ENCODE measurements at places on chromosomes 11 and 22.
A peak's percentile ranks its signal among the peaks of the same experiment; 100 is the strongest.

DNA sequence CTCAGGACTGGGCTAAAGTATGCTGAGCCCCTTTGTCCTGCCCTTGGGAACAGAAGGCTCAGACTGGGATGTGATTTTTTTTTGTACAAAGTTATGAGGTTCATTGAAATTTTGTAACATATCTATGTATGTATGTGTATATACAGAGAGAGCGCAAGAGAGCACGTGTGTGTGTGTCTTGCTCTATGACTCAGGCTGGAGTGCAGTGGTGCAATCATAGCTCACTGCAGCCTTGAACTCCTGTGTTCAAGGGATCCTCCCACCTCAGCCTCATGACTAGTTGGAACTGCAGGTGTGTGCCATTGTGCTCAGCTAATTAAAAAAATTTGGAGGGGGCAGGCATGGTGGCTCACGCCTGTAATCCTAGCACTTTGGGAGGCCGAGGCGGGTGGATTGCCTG lies 5.7 kb downstream of the TMEM25 start:
- H3K27me3 ChIP-seq, result no peaks in the 10 kb centered on the region
- DNase-seq, result no peak
- H3K4me1 ChIP-seq, result peaks cover under 1% of the 10 kb centered on the region
- no peak overlapping the region for H3K27ac ChIP-seq

- H3K27ac ChIP-seq, result no peak overlapping the region
- no peaks in the 10 kb centered on the region for H3K27me3 ChIP-seq
- H3K4me3 ChIP-seq, result no peak overlapping the region
Observed at GRCh38 chr11:112249871-112250610, 10.6 kb downstream of the PLET1 start.

DNA sequence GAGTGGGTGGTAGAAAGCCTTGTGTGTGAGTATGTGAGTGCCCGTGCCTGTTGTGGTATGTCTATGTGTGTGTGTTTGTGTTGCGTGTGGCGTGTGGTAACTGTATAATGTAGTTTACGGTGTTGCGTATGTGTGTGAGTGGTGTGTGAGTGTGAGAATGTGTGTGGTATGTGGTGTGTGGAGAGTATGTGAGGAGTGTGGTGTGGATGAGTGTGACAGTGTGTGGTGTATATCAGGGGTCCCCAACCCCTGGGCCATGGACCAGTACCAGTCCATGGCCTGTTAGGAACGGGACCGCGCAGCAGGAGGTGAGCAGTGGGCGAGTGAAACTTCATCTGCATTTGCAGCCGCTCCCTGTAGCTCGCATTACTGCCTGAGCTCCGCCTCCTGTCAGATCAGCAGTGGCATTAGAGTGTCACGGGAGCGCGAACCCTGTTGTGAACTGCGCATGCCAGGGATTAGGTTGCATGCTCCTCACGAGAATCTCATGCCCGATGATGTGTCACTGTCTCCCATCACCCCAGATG lies 5.7 kb downstream of the UPK3A start:
- H3K4me3 ChIP-seq, result no peak overlapping the region
- H3K36me3 ChIP-seq, result no peaks in the 10 kb centered on the region
- DNase-seq, result no peak
- no peaks in the 10 kb centered on the region for H3K27me3 ChIP-seq

DNA sequence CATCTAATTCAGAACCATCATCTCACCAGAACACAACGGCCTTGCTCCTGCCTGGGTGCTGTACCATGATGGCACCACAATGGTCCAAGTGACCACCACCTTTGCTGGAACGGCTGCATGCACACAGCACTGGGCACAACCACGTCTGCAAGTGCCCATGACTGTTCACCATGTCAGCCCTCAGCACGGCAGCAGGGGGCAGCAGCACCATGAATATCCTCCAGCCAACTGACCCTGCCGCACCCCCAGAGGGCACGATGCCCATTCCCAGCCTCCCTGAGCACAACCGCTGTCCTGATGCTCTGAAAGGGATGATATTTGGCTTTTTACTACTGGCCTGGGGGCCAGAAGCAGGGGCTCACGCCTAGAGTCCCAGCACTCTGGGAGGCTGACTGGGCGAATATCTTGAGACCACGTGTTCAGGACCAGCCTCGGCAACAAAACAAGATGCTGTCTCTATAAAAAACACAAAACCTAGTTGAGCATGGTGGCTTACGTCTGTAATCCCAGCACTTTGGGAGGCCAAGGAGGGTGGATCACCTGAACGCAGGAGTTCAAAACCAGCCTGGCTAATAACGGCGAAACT lies 25.7 kb downstream of the DRD4 start:
- H3K4me1 ChIP-seq, result no peaks in the 10 kb centered on the region
- peak; percentile 12 for DNase-seq
- no peak overlapping the region for H3K27ac ChIP-seq
- H3K27me3 ChIP-seq, result no peaks in the 10 kb centered on the region
- no peak overlapping the region for H3K4me3 ChIP-seq

DNA sequence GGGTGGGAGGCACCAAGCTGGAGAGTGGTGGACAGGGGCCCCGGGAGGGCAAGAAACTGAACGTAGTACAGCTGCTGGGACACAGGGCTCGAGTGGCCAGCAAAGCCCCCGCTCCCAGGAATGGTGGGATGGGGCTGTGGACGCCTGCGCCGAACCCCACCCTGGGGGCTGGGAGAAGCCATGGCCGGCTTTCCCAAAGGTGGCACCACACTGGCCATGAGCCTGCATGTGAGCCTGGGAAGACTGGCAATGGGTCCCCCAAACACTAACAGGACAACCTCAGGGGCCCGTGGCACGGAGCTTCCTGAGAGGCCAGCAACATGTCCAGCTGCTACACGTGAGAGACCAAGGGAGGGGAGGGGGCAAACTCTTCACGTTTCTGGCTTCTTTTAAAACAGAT lies 4.0 kb downstream of the ALG12 start:
- no peak for DNase-seq
- H3K36me3 ChIP-seq, result no peaks in the 10 kb centered on the region
- no peaks in the 10 kb centered on the region for H3K27me3 ChIP-seq
- H3K4me1 ChIP-seq, result peaks cover 14% of the 10 kb centered on the region
- no peak overlapping the region for H3K27ac ChIP-seq

DNA sequence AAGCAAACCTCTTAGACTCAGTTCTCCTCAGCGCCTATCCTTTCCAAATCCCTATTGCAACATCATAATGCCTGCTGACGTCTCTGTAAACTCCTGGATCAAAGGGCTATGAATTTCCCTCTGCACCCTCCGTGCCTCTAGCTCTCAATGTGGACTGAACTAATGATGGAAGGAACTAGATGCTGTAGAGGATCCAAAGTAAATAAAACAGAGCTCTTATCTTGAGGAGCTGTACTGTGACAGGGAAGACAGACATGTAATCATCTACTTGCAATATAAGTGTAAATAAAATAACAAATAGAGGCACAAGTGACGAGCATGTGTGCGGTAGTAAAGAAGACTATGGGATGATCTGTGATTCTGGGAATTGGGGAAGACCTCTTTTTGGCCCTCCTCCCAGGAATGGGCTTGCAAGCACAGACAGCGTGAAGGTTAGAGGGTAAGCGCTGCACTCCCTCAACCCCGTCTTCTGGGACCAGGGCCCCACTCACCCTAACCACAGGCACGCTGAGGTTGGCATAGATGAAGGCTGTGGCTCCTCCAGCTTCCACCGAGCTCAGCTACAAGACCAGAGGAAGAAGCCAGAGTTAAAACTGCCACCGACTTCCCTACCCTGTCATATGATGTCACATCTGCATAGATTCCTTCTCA lies 42.2 kb downstream of the P4HA3 start:
- H3K4me3 ChIP-seq, result no peak overlapping the region
- no peaks in the 10 kb centered on the region for H3K27me3 ChIP-seq
- DNase-seq, result no peak
- no peaks in the 10 kb centered on the region for H3K36me3 ChIP-seq
- H3K27ac ChIP-seq, result no peak overlapping the region

DNA sequence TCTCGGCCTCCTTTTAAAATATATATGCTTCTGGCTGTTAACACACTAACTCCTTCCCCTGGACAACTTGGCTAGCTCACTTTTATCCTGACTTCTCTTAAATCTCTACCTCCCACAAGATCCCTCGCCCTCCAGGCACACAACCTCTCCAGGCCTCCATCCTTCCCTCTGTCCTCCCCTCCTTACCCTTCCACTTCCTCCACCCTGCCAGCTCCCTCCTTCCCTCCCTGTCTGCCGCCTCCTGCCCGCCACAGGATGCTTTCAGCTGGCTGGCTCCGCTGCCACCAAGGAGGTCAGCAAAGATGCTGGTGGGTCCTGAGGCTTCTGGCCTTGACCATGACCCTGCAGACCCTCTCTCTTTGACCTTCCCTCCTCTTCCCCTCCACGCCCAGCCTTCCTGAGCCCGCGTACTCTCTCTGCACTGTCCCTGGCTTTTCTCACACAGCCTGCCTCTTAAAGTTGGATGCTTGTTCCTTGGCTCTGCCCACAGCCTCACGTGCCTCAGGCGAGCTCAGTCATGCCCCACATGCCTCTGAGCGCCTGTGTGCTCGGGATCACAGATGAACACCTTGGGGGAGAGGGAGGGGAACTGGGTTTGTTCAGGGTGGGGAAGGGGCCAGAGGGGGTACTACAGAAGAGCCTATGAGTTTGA lies 6.7 kb downstream of the NFAM1 start:
- H3K27me3 ChIP-seq, result no peaks in the 10 kb centered on the region
- no peak overlapping the region for H3K27ac ChIP-seq
- no peaks in the 10 kb centered on the region for H3K36me3 ChIP-seq
- DNase-seq, result no peak

DNA sequence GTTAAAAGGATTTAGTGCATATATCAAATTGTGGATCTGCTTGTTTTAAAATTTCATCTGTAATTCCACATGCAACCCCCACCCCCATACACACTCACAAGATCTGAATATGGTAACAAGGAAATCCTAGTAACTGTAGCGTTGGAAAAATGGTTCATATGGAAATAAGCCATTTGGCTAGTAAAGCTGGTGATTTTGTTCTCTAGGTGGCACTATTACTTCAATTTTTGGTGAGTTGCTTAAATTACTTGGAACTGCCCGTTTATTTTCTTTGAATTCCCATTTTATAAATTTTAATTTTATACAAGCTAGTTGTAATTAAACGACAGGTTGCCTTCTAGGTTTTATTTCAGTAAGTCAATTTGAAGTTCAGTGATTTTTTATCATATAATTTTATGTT lies 5.3 kb downstream of the BDNF start:
- peaks cover 12% of the 10 kb centered on the region for H3K4me1 ChIP-seq
- H3K36me3 ChIP-seq, result no peaks in the 10 kb centered on the region

DNA sequence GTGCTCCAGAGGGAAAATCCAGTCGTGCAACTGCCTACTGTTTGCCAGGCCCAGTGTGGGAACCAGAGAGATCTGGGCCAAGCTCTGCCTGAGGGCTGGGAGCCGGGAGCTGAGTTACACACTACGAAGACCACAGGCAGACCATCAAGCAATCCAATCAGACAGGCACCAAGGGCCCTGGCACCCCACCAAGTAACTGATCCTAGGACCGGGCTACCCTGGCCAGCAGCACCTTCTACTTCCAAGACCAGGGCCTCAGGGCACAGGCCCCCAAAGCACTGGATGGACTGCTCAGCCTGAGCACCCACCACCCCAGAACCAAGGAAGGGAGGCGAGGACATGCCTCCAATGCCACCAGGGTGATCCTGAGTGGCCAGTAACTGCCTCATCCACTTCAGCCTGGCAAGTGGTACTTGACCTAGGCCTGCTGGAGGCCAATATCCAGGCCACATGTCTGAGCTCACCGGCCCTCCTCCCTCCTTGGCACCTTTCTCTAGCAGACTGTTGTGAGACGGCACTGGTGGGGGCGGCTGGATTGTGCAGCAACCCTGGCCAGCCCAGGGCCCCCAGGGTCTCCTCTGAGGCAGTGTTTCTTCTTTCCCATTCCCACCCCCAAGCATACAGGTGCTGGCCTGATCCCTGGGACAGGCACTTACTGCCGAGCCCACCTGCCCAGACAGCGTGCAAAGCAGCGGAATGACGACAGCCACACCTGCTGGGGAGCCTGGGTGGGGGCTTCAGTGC lies 20.7 kb upstream of the ARFGAP3 start:
- no peaks in the 10 kb centered on the region for H3K4me1 ChIP-seq
- no peak for DNase-seq
- peaks cover 6% of the 10 kb centered on the region for H3K36me3 ChIP-seq
- no peak overlapping the region for H3K27ac ChIP-seq
- no peak overlapping the region for H3K4me3 ChIP-seq
- H3K27me3 ChIP-seq, result no peaks in the 10 kb centered on the region

DNA sequence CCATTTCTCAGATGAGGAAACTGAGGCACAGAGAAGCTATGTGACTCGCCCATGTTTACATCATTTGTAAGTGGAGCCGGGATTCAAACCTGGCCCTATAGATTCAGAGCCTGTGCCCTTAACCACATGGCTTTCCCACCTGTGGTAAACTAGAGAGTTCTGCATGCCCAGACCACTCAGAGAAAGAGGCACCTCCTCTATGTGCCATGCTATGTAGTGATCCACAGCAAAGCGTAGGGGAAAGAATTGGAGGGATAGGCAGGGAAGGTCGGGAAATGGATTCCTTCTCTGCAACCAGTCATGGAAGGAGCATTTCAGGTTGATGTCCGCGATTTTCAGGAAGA lies 15.4 kb upstream of the POU2AF2 start:
- no peak for DNase-seq
- H3K4me3 ChIP-seq, result no peak overlapping the region
- no peaks in the 10 kb centered on the region for H3K27me3 ChIP-seq
- H3K27ac ChIP-seq, result no peak overlapping the region

DNA sequence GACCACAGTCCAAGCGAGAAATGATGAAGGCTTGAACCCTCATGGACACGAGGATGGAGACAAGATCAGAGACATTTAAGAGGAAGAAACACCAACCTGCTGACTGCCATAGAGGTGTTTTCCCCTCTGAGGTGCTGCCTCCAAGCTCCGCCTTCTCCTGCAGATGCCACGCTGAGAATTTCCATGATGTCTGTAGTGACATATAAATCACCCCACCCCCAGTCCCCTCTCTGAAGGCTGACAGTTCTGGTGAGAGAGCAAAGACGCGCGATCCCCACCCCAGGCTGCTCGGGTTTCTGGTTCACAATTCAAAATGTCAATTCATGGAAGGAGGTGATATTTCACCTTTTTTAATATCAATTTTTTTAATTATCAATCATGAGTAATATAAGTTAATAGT lies 28.2 kb downstream of the LRRC32 start:
- no peak for DNase-seq
- no peak overlapping the region for H3K27ac ChIP-seq
- H3K4me3 ChIP-seq, result no peak overlapping the region
- H3K27me3 ChIP-seq, result peaks cover 3% of the 10 kb centered on the region
- H3K36me3 ChIP-seq, result no peaks in the 10 kb centered on the region
- no peaks in the 10 kb centered on the region for H3K4me1 ChIP-seq

GRCh38 chr22:41302021-41302767 lies 869 bp downstream of the ZC3H7B start:
- H3K4me3 ChIP-seq, result peak overlapping the region; percentile 59
- no peak for DNase-seq
- peaks cover 16% of the 10 kb centered on the region for H3K4me1 ChIP-seq
- no peaks in the 10 kb centered on the region for H3K36me3 ChIP-seq

GRCh38 chr22:32794449-32795213 lies 6.9 kb upstream of the TIMP3 start:
- no peak overlapping the region for H3K4me3 ChIP-seq
- peaks cover 7% of the 10 kb centered on the region for H3K27me3 ChIP-seq
- no peak overlapping the region for H3K27ac ChIP-seq

- no peaks in the 10 kb centered on the region for H3K4me1 ChIP-seq
- H3K27ac ChIP-seq, result no peak overlapping the region
- H3K27me3 ChIP-seq, result no peaks in the 10 kb centered on the region
Observed at GRCh38 chr11:106496677-106497076, 419.2 kb downstream of the AASDHPPT start.

- no peaks in the 10 kb centered on the region for H3K27me3 ChIP-seq
- H3K4me1 ChIP-seq, result peaks cover 31% of the 10 kb centered on the region
- no peak overlapping the region for H3K27ac ChIP-seq
- H3K36me3 ChIP-seq, result peaks cover 8% of the 10 kb centered on the region
Observed at GRCh38 chr22:39026509-39027150, 5.7 kb downstream of the APOBEC3D start.

Data from CD8-positive, alpha-beta memory T cell (primary cell).